ENCODE measurements at places on chromosomes 1 and 21.

DNA sequence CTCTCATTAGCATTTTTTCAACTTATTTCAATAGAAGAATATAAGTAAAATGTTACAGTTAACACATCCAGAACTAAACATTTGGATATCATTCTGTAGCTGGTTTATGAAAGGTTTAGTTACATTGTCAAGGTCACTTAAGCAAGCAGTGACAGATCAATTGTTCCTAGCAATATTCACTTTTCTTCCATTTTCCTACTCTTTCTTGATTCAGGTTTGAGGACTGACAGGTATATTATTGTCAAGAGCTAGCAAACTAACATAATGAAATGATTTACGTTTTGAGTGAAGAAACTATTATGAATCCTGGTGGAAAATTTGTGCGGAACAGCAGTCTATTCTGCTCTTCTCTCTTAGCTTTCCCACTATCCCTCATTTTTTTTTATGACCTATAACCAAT lies 220.4 kb upstream of the ADGRL4 start:
- no peak for DNase-seq
- no peaks in the 10 kb centered on the region for H3K36me3 ChIP-seq
- no peaks in the 10 kb centered on the region for H3K27me3 ChIP-seq
- H3K4me3 ChIP-seq, result no peak overlapping the region

- no peaks in the 10 kb centered on the region for H3K36me3 ChIP-seq
- H3K27ac ChIP-seq, result no peak overlapping the region
- H3K27me3 ChIP-seq, result no peaks in the 10 kb centered on the region
Measured at GRCh38 chr21:32193098-32193465, 85.8 kb downstream of the MIS18A start.

GRCh38 chr1:229884765-229885164 lies 182.3 kb upstream of the GALNT2 start:
- no peak for DNase-seq
- H3K27ac ChIP-seq, result no peak overlapping the region
- H3K4me1 ChIP-seq, result no peaks in the 10 kb centered on the region
- no peaks in the 10 kb centered on the region for H3K36me3 ChIP-seq

DNA sequence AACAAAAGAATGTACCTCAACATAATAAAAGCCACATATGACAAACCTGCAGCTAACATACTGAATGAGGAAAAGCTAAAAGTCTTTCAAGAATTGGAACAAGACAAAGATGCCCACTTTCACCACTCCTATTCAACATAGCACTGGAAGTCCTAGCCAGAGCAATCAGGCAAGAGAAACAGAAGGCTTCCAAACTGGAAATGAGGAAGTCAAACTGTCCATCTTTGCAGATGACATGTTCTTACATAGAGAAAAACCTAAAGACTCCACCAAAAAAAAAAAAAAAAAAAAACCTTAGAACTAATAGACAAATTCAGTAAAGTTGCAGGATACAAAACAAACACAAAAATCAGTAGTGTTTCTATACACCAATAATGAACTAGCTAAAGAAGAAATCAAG lies 20.2 kb downstream of the NSL1 start:
- no peaks in the 10 kb centered on the region for H3K36me3 ChIP-seq
- H3K4me1 ChIP-seq, result no peaks in the 10 kb centered on the region
- no peaks in the 10 kb centered on the region for H3K27me3 ChIP-seq
- no peak for DNase-seq
- H3K4me3 ChIP-seq, result no peak overlapping the region

DNA sequence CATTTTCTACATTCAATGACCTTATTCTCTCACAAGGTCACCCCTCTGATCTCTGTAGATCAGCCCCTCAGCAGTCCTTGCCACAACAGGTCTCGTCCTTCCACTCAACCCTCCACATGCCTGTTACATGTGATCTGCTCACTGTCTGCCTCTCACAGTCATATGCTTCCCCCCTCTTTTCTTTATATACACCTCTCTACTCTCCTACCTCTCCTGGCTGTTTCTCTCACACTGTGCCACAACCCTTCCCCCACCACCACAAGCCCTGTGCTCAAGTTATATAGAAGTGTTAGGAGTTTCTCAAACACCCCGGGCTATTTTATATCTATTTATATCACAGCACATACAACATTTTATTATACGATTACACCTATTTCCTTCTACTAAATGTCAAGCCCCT lies 12.6 kb downstream of the B3GALNT2 start:
- H3K4me3 ChIP-seq, result no peak overlapping the region
- H3K4me1 ChIP-seq, result no peaks in the 10 kb centered on the region
- H3K36me3 ChIP-seq, result peaks cover 19% of the 10 kb centered on the region

- H3K27me3 ChIP-seq, result no peaks in the 10 kb centered on the region
- no peak overlapping the region for H3K27ac ChIP-seq
- DNase-seq, result no peak
- no peaks in the 10 kb centered on the region for H3K4me1 ChIP-seq
- H3K4me3 ChIP-seq, result no peak overlapping the region
- H3K36me3 ChIP-seq, result no peaks in the 10 kb centered on the region
Measured at GRCh38 chr1:34361121-34361520, 184.4 kb downstream of the C1orf94 start.

DNA sequence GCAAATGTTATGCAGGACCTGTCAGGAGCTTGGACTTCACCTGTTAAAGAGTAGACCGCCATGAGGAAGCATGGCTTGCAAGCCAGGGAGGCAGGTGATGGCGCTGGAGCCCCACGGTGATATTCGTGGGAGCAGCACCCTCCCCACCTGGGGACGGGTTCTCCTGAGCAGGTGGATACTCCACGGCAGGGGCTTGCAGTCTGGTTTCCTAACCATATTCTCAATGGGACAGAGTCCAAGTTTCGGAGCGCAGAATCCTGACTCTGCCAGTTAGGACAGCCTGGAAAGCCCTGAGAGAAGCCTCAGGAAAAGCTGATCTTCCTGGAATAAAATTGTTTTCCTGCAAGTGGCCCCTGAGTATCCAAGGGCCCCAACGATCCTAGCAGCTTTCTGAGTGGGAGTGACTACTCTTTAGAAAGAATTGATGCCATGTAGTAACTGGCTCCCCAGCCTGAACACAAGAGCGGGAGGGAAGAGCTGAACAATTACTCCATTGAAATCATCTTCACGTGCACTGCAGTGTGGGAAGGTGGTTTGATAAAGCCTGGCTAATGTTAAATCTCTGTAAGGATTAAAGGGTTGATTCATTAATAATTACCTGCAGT lies 146.3 kb upstream of the RAB4A start:
- no peak for DNase-seq
- H3K27ac ChIP-seq, result no peak overlapping the region

- DNase-seq, result no peak
- no peak overlapping the region for H3K4me3 ChIP-seq
- no peaks in the 10 kb centered on the region for H3K27me3 ChIP-seq
- H3K4me1 ChIP-seq, result no peaks in the 10 kb centered on the region
- H3K27ac ChIP-seq, result no peak overlapping the region
Measured at GRCh38 chr1:196399713-196400112, 208.5 kb downstream of the KCNT2 start.

DNA sequence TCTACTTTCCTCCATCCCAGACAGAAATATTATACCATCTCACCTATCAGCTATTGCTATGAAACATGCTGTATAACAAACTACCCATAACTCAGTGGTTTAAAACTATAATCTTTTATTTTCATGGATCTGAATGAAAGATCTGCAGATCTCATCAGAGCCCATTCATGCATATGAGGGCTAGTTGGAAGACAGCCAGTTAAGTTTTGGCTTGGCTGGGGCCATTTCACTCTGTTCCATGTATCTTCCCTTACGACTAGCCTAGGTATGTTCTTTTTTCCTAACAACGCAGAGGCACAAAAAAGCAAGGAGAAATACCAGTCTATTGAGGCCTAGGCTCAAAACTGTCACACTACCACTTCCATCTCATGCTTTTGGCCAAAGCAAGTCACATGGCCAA lies 28.1 kb upstream of the RGS1 start:
- H3K4me1 ChIP-seq, result peaks cover 4% of the 10 kb centered on the region
- no peaks in the 10 kb centered on the region for H3K27me3 ChIP-seq
- no peak for DNase-seq

- no peak for DNase-seq
- H3K27ac ChIP-seq, result no peak overlapping the region
- no peaks in the 10 kb centered on the region for H3K36me3 ChIP-seq
- no peak overlapping the region for H3K4me3 ChIP-seq
- no peaks in the 10 kb centered on the region for H3K27me3 ChIP-seq
Measured at GRCh38 chr1:167645140-167645541, 15.1 kb downstream of the RCSD1 start.

DNA sequence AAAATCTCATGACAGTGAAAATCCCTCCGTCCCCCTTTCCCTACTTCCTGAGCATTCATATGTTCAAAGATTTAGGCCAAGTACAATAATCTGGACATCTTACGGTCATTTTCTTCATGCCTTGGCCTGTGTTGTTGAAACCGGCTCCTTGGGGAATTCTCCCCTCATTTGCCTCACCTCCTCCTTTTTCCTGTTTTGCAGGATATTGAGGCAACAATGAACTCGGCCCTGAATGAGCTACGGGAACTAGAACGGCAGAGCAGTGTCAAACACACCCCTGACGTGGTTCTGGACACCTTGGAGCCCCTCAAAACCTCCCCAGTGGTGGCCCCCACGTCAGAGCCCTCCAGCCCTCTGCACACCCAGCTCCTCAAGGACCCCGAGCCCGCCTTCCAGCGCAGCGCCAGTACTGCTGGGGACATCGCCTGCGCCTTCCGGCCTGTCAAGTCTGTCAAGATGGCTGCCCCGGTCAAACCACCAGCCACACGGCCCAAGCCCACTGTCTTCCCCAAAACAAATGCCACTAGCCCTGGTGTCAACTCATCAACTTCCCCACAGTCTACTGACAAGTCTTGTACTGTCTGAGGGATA lies 9.3 kb upstream of the IKBKE start:
- H3K4me1 ChIP-seq, result no peaks in the 10 kb centered on the region
- no peak for DNase-seq
- no peak overlapping the region for H3K4me3 ChIP-seq
- no peaks in the 10 kb centered on the region for H3K36me3 ChIP-seq
- no peaks in the 10 kb centered on the region for H3K27me3 ChIP-seq

GRCh38 chr21:17925899-17926298 lies 106.7 kb upstream of the C21orf91 start:
- no peaks in the 10 kb centered on the region for H3K27me3 ChIP-seq
- no peak overlapping the region for H3K4me3 ChIP-seq
- H3K36me3 ChIP-seq, result no peaks in the 10 kb centered on the region
- H3K4me1 ChIP-seq, result no peaks in the 10 kb centered on the region
- DNase-seq, result no peak

DNA sequence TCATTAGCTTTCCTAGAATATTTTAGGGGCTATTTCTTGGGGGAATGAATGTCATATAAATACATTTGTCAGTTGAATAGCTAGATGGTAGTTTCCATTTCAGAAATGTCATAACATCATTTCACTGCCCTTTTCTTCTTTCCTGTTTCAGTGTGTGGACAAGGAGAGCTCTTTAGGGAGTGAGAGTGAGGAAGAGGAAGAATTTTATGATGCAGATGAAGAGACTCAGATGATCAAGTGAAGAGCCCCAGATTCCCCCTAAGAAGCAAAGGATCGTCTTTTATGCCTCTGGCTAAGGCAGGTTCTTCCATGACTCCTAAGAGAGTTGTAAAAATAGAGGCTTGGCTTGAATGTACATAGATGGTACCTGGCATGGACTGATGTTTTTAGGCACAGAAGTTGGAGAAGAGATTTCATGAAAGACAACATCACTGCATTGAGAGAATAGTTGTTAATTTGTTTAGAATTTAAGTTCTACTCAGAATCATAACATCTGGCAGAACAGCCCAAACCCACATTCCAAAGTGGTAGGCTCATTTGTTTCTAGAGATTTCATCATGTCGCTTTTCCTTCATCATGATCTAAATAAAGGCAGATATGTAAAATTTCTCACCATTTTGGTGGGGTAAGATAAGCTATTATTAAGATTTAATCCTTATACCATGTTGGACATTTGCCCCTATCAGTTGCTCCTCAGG lies 44.2 kb upstream of the MAB21L3 start:
- H3K4me1 ChIP-seq, result no peaks in the 10 kb centered on the region

DNA sequence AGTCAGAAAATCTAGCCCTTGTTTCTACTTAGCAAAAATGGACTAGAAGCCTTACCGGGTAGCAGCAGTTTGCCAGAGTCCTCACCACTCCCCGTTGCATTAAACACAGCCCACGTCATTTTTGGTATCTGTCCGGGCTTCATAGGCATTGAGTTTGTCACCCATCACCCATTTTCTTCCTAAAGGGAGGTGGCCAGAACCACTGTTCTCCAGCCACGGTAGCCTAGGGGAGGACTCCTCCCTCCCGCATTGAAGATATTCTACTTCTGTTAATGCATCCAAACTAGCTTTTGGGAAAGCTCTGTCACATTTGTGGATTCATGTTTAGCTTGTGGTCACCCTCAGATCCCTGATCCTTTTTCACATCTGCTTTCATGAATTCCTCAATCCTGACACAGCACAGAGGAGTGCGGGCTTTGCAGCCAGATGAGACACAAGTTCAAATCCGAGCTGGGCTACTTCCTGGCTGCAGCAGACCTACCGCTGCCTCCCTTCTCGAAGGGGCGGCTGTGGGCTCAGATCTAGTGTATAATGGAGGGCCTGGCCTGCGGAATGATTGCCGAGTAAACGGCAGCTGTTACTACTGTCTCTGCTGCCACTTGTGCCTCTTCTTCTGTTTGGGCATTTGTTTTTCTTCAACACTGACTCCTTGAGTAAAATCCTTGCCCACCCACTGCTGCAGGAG lies 63.2 kb upstream of the EFHD2 start:
- peaks cover 17% of the 10 kb centered on the region for H3K4me1 ChIP-seq
- DNase-seq, result no peak
- H3K27me3 ChIP-seq, result no peaks in the 10 kb centered on the region
- H3K27ac ChIP-seq, result no peak overlapping the region
- H3K36me3 ChIP-seq, result no peaks in the 10 kb centered on the region

DNA sequence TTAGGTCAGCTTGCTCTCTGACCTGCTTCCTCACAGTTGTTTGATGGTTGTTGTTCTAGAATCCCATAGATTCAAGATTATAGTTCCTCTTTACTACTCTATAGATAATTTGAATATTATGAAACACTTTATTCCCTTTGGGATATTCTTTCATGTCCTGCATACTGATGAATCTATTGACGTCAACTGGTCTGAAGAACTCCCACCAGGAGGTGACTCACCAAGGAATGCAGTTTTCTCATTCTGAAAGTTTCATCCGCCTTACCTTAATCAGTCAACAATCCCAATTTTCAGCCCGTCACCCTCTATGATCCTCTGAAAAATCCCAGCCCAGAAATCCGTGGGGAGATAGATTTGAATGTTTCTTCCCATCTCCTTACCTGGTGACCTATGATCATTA lies 834.1 kb upstream of the PRMT6 start:
- H3K27me3 ChIP-seq, result no peaks in the 10 kb centered on the region
- no peak overlapping the region for H3K27ac ChIP-seq
- no peaks in the 10 kb centered on the region for H3K36me3 ChIP-seq
- no peak for DNase-seq

GRCh38 chr1:172605641-172606040 lies 53.3 kb upstream of the FASLG start:
- peaks cover 5% of the 10 kb centered on the region for H3K36me3 ChIP-seq
- H3K4me1 ChIP-seq, result no peaks in the 10 kb centered on the region
- H3K4me3 ChIP-seq, result no peak overlapping the region
- H3K27me3 ChIP-seq, result no peaks in the 10 kb centered on the region

- no peak overlapping the region for H3K4me3 ChIP-seq
- no peaks in the 10 kb centered on the region for H3K4me1 ChIP-seq
- DNase-seq, result peak; percentile 38
- peaks cover 10% of the 10 kb centered on the region for H3K27me3 ChIP-seq
- no peak overlapping the region for H3K27ac ChIP-seq
Measured at GRCh38 chr1:233440951-233441401, 113.5 kb downstream of the MAP3K21 start.

GRCh38 chr1:12141163-12141850 lies 25.5 kb upstream of the TNFRSF1B start:
- DNase-seq, result no peak
- no peaks in the 10 kb centered on the region for H3K27me3 ChIP-seq
- no peaks in the 10 kb centered on the region for H3K36me3 ChIP-seq
- no peak overlapping the region for H3K4me3 ChIP-seq
- no peak overlapping the region for H3K27ac ChIP-seq
